ENCODE measurements at places on chromosomes 4 and X. TPM values are rescaled to one million over a fixed set of nuclear protein-coding genes. Genes with fewer than 3 reads are reported as not detected.

Gene SPATA18
- total RNA-seq = 0.53 TPM

- H3K4me3 ChIP-seq = no peak overlapping the region
- peaks cover 3% of the 10 kb centered on the region for H3K4me1 ChIP-seq
- no peaks in the 10 kb centered on the region for H3K27me3 ChIP-seq
- H3K36me3 ChIP-seq = peaks cover 3% of the 10 kb centered on the region
- H3K27ac ChIP-seq = no peak overlapping the region
Observed at GRCh38 chrX:43469391-43470054, 186.6 kb upstream of the MAOA start.

GRCh38 chrX:57270980-57271379 lies 15.5 kb upstream of the FAAH2 start:
- no peak overlapping the region for H3K27ac ChIP-seq
- DNase-seq = no peak
- H3K36me3 ChIP-seq = no peaks in the 10 kb centered on the region
- H3K4me1 ChIP-seq = no peaks in the 10 kb centered on the region
- H3K27me3 ChIP-seq = peaks cover 2% of the 10 kb centered on the region
- no peak overlapping the region for H3K4me3 ChIP-seq

DNA sequence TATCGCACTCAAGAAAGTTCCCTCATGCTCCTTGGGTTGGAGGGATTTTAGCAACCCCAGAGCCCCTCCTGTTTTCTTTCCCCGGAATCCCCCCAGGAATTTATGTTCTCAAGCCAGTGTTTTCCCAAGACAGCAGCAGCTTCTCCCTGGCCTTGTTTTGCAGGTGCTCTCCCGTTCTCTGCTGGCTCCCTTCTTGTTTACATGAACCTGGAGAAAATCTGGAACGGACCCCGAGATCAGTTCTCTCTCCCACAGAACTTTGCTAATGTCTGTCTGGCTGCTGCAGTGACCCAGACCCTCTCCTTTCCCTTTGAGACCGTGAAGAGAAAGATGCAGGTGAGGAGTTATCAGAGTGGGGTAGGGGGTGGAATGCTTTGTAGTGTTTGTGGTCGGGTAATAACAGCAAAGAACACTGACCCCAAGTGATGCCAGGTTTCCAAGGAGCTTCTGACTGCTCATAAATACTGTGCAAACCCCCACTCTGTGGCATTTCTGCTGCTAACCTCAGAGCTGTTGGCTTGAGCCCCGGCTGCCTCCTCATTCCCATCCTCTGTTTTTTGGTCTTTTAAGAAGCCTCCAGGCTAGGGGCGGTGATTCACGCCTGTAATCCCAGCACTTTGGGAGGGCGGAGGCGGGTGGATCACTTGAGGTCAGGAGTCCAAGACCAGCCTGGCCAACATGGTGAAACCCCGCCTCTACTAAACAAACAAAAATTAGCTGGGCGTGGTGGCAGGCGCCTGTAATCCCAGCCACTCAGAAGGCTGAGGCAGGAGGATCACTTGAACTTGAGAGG lies 11.1 kb downstream of the SLC25A43 start:
- peaks cover 7% of the 10 kb centered on the region for H3K36me3 ChIP-seq
- no peak overlapping the region for H3K27ac ChIP-seq
- no peak overlapping the region for H3K4me3 ChIP-seq
- DNase-seq = no peak
- no peaks in the 10 kb centered on the region for H3K27me3 ChIP-seq

DNA sequence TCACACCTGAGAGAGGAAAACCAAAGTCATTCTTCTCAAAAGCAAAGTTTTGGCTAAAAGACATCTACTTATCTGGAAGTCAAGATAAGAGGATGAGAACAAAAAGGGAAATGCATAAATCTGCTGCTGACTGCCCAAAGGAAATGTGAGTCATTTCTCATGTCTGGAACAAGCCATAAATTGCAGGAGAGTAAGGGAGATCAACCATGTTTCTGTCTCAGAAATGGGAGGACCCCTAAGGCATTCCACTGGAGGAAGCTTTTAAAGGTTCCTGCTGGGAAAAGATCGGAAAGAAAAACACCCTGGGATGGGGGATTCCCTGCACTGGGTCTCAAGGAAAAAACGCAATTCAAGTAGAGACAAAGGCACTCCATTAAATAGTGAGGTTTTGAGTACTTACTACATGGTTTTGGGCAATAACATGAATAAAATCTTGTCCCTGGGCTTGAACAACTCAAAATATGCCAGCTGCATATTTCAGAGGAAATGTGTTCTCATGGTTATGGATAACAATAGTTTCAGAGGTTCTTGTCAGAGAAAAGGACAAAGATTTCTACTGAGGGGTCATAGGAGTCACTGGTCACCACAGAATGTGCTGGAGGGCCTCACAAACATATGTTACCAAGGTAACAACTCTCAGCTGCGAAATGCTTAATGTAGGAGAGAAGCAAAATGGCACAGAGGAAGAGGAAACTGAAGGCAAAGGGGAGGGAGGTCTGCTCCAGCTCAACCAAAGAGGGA lies 19.3 kb downstream of the GPR143 start:
- no peak for DNase-seq
- H3K36me3 ChIP-seq = peaks cover 6% of the 10 kb centered on the region
- H3K4me1 ChIP-seq = peaks cover 20% of the 10 kb centered on the region
- no peak overlapping the region for H3K27ac ChIP-seq

GRCh38 chr4:129179276-129179675 lies 83.3 kb downstream of the C4orf33 start:
- no peak overlapping the region for H3K27ac ChIP-seq
- no peaks in the 10 kb centered on the region for H3K36me3 ChIP-seq
- DNase-seq = no peak
- peaks cover 19% of the 10 kb centered on the region for H3K27me3 ChIP-seq
- no peaks in the 10 kb centered on the region for H3K4me1 ChIP-seq
- no peak overlapping the region for H3K4me3 ChIP-seq

Measured in activated CD8-positive, alpha-beta memory T cell treated with anti-CD3 and anti-CD28 coated beads, Interleukin-2, amount 10 ng/mL, durations not matched to agents 7 days and 5 days (primary cell).